Tibial artery (tissue), 4 donors: ENCODE measurements at places on chromosomes 4 and X.

DNA sequence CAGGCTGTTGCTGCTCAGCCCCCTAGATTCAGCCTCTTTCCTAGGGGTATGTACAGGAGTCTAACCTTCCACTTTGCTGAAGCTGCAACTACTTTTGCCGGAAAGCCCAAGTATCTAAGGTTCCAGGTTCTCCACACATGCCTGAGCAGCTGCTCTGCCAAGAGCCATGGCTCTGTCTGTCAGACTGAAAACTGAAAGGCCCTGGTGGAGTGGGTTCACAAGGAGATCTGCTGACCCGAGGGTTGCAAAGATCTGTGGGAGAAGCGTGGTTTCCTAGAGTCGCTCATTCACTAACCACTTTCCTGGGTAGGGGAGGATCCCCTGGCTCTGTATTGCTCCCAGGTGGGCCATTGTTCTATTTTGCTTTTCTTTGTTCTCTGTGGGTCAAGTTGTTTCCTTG is 6.0 kb upstream of the PNMA6F start:
- DNase-seq = no peak

GRCh38 chr4:7815981-7816380 is 123.7 kb downstream of the AFAP1 start:
- no peak for DNase-seq

DNA sequence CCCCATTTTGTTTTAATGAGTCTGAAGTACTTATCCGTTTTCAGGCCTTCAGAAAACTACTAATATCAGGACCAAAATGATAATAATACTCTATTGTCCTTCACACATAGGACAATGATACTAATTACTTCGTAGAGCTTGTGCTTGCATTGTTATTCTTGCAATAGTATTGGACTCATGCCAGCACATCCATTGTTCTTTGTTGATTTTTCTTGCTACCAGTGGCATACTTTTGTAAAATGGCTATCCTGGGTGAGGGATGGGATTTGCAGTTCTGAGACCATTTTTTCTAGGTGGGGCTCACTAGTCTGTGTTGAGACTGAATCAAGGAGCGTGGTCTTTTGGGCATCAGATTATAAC is 195.3 kb downstream of the MAML3 start:
- DNase-seq = no peak

DNA sequence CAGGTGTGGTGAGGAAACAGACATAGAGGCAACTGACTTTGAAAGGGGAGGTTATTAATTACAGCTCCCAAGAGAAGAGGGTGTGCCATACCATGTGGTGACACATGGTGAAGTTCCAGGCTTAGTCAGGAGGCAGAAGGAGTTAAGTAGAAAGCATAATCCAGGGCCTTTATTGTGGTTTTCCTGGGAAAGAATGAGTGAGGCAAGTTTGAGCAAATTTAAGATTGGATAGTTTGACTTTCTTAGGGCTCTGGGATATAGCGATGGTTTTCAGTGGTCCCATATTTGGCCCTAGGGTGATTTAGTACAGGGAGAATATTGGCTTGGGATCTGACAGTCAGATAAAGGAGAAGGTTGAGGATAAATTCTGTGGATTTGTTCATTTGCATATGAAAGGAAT is 495.9 kb upstream of the FSTL5 start:
- no peak for DNase-seq

GRCh38 chrX:133418588-133418987 is 3.3 kb upstream of the GPC4 start:
- DNase-seq = no peak

GRCh38 chr4:3312362-3312761 is 19.5 kb downstream of the RGS12 start:
- DNase-seq = no peak
